ENCODE measurements at places on chromosomes 2 and 18.

- DNase-seq = no peak
These were observed 46.3 kb downstream of the ADCYAP1 start for GRCh38 chr18:950882-951495.

- no peak for DNase-seq
These were observed 153.9 kb upstream of the LGALSL start for GRCh38 chr2:64300066-64300465.

GRCh38 chr2:221606424-221606823 is 34.3 kb upstream of the EPHA4 start:
- DNase-seq = no peak

- DNase-seq = no peak
These were observed 79.9 kb downstream of the MYO5B start for GRCh38 chr18:50115095-50115494.

- DNase-seq = no peak
These were observed 2.6 kb downstream of the HOXD9 start for GRCh38 chr2:176124947-176125771.

DNA sequence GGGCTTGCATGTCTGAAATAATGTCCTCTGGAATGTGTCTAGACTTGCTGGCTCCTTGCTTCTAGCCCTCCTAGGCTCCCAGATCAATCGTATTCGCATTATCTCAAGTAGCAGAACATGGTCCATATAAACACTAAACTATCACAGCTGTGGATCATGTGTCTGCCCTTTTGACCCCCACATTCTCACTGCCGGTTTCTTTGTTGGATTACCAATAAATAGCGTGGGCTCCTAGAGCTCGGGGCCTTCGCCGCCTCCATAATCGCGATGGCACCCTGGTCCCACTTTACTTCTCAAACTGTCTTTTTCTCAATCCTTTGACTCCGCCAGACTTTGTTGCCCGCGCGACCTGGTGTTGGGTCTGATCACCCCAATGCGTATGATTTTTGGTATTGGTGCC is 6.3 kb upstream of the SCYGR8 start:
- no peak for DNase-seq

GRCh38 chr2:133192028-133192427 is 376.2 kb downstream of the NCKAP5 start:
- no peak for DNase-seq

GRCh38 chr2:178229927-178230326 is 35.6 kb downstream of the OSBPL6 start:
- DNase-seq = no peak

GRCh38 chr2:170313347-170313991 is 135.5 kb downstream of the MYO3B start:
- DNase-seq = peak; percentile 74

DNA sequence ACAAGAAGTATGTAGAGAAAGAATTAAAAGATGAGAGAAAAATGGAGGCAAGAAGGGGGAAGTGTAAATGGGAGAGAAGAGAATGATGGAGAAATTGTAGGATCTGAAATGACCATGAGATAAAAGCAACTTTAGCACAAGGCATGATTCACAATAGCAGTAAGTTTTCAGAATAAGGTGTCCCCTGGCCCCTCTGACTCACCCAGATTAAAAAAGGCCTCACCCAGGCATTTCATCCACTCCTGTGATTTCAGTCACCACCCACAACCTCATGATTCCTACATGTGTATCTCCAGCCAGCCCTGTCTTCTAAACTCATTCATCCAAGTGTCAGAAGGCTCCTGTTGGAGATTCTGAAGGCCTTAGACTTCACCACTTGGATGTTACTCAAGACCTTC is 56.6 kb downstream of the SP100 start:
- DNase-seq = no peak

- no peak for DNase-seq
These were observed at the start of gene OSR1 for GRCh38 chr2:19358242-19359020. TSS of gene OSR1 (minus strand) at chr2:19358623. CDS start at chr2:19353805, 4,818 bp downstream.

DNA sequence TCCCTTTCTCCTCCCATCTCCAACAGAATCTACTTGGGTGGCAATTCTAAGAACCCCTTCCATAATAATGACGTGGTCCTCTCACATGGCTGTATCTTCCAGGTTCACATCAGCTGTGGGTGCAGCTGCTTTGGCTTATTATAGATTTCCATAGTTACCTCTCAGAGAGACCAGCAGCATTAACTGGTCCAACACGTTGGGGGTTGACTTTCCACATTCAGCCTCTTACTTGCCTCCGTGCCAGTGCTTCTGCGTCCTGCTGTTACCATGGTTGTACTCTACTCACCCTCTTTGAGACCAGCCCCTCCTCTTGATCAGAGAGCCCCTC is 570.7 kb downstream of the PLCL1 start:
- DNase-seq = no peak

- no peak for DNase-seq
These were observed 49.5 kb downstream of the SPRED2 start for GRCh38 chr2:65382776-65383357.

GRCh38 chr18:75836516-75836915 is 409.0 kb upstream of the SMIM21 start:
- DNase-seq = no peak

- no peak for DNase-seq
These were observed 443.9 kb upstream of the VRK2 start for GRCh38 chr2:57602733-57603132.

DNA sequence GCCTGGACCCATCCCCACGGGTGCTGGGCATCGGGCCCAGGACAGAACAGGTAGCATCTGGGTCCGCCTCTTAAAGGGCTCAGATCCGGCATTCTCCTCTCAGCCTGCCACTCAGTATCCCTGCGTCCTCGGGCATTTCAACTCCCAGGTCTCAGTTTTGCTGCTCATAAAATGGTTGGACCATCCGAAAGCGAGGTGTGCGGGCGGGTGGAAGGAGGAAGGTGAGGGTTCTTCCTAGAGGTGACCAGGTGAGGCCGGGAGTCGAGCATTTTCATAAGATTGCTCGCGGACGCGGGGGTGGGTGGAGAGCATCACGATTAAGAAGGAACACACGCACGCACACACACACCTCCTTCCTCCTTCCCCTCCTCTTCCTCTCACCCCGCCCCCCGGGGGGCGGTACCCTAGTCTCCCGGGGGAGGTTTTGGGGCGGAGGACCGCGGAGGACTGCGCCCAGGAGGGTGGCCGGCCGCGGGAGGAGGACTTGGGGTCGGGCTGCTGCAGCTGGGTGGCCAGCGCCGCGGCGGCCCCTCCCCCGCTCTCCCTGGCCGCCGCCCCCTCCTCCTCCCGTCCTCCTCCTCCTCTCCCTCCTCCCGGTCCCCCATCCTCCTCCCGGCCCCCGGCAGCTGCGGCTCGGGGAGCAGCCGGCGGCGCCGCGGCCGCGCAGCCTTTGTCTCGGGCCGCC is 97.9 kb upstream of the GPR45 start:
- no peak for DNase-seq

- peak; percentile 29 for DNase-seq
These were observed 706 bp downstream of the UBXN2A start for GRCh38 chr2:23940718-23941620.

- no peak for DNase-seq
These were observed 237.6 kb upstream of the UBE2E3 start for GRCh38 chr2:180742801-180743200.

DNA sequence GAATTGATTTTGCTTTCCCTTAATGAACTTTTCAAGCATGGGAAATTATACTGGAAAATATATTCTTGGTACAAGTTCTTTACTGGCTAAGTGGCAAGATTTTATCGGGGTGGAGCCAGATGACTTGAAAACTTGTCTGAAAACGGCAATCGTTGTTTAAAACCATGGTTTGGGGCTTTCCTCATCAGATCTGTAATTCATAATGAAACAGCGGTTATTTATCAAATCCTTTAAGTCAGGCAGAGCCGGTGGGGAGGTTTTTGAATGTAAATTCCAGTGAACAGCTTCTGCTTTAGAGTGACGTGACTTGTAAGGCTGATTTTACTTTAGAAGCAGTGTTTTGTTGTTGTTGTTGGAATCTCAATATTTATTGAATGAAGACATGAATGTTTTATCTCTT is 2.6 kb downstream of the SEC11C start:
- DNase-seq = no peak

- DNase-seq = no peak
These were observed 1074.2 kb upstream of the ZEB2 start for GRCh38 chr2:145593991-145594614.

DNA sequence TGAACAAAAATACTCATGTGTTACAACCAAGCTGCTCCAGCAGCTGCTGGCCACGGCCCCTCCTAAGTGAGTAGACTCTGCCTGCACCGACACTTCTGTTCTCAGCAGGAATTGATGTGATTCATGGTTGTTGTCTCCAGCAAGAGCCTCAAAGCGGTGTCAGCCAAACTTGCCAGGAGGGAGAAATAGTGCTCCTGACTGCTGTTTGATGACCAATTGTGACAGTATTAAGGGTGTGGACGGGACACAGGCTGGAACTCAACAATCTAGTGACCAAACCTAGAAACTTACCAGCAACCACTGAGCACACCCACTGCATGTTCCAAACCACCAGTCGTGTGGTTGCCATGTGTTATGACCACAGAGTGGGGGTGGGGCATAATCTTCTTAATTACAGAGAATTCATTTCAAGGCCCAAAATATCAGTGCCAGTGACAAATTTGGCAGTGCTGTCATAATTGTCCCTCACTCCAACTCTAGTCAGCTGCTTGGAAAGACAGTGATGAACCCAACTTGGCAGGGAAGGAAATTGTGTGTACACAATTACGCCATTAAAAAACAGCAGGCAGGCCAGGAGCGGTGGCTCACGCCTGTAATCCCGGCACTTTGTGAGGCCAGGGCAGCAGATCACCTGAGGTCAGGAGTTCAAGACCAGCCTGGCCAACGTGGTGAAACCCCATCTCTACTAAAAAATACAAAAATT is 30.4 kb downstream of the FBLN7 start:
- no peak for DNase-seq

GRCh38 chr2:205721057-205721449 is 38.8 kb downstream of the NRP2 start:
- DNase-seq = no peak

DNA sequence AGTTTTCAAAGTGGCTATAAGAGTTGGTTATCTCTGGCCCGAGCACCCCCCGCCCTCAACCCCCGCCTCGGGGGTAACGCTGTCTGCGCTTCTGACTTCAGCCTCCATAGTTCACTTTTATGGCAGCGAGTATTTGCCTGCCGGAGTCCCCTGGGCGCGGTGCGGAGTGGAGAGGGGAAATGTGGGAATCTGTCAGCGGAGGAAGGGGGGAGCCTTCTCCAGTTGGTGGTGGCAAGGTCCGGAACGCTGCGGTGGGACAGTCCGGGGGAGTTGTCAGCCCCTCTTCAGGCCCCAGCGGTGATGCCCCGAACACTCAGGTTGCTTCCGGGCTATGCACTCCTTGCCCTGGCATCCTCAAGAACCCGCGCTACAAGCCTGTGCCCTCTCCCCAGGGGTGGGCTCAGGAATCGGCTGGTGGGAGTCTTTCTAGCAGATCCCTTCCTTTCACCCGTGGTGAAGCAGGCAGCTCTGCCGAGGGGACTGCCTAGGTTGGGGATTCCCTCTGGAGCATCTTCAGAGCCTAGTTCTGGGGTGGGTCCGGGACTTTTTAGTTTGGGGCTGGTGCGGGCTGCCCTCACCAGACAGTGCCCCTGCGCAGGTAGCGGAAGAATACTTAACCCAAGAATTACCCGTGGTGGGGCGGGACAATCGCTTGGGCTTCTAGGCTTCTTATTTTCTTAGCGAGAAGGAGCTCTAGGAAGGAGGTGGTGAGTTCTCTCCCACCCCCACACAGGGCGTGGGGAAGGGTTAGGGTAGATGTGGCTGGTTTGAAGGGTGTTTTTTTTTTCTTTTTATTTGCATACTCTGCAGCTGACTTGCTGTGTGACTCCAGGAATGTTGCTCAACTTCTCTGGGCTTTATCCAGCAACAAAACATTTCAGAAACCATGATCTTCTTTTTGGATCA is 1.6 kb downstream of the ATOH8 start:
- DNase-seq = no peak

DNA sequence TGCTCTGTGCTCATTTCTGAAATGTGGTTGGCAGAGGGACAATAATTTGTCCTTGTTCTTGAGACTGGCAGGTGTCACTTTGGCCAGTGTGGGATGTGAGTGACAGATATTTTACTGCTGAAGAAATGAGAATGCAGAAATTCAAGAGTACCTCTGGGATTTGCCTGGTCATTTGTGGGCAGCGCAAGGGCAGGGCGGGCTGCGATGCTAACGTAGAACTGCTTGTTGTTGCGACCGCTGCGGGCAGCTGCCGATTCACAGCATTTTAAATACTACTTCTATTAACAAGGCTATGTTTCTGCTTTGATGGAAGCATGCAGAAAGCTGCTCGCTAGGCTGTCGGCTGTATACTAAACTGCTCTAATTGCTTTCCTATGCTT is 268.6 kb downstream of the FIGN start:
- no peak for DNase-seq

GRCh38 chr18:10029711-10030110 is 115.9 kb downstream of the VAPA start:
- no peak for DNase-seq

DNA sequence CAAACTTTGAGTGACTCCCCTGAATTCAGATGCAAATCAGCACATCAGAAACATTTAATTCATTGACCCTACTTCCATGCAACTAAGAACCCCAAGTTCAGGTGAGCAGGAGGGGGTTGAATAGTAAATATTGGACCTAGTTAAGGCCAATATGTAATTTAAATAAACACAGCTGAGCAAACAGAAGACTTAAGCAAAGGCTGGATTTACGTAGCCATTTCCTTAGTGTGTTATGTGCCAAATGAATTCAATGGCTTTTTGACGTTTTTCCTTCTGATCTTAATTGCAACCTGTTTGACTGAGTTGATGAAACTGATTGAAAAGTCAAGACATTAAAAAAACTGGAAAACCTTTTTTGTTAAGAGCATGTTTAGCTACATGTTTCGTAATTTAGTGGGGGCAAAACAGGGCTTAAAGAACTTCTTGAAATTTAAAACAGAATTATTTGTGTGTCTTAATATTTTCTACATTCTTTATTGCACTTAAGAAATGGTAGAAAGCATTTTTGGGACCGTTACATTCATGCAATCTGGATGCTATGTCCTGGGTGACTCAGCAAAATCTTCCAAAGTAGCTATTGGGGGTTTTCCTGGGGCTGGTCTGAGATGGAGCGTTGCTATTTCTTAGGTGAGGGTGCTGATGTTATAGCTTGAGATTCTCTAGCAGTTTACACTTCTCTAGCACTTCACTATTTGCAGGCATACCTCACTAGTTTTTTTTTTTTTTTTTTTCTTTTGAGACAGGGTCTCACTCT is 25.5 kb upstream of the KCNE4 start:
- no peak for DNase-seq

DNA sequence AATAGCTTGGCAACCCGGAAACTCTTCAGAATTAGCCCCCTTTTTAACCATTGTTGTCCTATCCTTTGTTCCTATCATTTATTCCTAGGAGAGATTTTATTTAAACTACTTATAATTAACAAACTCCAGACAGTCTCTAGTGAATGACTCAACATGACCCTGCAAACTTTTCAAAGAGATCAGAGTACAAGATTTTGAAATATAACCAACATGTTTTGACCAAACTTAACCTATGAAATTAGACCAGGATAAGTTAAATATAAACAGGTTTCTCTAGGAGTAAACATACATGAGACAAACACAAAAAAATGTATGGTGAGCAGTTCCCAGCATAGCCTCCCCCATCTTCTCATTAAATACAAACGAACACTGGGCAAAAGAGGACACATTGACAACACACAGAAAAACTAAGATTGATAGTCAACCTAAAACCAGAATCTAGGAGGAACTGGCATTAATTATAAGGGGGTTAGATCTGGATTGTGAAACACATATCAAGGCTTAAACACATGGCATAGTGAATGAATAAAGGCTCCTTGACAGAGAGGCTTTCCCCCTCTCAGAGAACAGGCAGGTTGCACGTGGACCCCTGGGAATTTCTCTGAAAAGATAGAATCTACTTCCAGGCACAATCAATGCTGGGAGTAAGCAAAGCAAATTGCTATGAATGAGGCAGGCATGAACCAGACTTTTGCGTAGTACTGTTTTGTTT is 284.1 kb downstream of the IRS1 start:
- DNase-seq = no peak

Measured in NCI-H187 (cell line).